ENCODE measurements at places on chromosomes 6 and 20.
A peak's percentile ranks its signal among the peaks of the same experiment; 100 is the strongest.

DNA sequence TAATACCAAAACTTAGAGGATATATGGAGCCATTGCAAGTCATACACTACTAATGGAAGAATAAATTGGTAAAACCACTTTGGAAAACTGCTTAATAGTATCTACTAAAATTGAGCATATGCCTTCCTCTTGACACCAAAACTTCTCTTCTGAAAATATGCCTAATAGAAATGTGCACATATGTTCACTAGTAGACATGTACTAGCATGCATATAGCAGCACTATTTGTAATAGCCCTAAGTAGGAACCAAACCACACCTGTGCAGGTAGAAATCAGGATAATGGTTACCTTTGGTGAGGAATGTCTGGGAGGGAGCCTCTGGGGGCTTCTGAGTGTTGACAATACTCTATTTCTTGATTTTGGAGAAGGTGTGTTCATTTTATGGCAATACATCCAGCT lies 424.8 kb upstream of the BTBD3 start:
- DNase-seq, result no peak

DNA sequence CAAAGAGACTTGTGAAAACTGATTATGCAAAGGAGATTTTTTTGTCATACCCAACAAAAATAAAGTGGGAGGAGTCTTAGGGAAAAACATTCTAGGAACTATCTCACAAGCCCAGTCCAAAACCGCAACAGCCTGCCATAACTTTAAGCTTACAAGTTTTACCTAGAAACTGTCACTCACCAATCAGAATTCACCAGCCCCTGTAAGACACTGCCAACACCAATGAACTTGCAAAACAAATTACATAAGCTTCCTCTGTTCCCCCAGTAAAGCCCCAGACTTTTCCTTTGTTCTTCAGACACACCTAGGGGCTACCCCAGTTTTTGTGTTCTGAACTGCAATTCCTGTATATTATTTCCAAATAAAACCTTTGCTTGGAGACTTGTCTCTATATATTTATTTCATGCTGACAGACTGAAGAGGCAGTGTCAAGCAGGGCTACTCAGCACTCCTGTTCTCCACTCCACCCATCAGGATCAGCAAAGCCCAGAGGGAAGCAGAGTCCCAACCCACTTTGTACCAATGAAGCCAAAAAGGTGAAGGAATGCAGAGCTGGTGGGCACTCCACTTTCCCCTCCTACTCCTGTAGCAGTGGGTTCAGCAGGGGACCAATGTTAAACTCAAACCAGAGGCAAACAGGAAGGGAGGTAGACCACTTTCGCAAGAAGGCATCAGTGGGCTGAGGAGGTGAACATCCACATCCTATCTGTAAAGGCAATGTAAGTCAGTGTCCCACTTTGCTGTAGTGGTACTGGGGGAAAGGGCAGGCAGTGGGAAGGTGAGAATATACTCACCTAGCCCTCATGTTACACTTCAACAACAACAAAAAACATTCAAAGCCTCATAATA lies 142.5 kb upstream of the RUNX2 start:
- DNase-seq, result no peak

DNA sequence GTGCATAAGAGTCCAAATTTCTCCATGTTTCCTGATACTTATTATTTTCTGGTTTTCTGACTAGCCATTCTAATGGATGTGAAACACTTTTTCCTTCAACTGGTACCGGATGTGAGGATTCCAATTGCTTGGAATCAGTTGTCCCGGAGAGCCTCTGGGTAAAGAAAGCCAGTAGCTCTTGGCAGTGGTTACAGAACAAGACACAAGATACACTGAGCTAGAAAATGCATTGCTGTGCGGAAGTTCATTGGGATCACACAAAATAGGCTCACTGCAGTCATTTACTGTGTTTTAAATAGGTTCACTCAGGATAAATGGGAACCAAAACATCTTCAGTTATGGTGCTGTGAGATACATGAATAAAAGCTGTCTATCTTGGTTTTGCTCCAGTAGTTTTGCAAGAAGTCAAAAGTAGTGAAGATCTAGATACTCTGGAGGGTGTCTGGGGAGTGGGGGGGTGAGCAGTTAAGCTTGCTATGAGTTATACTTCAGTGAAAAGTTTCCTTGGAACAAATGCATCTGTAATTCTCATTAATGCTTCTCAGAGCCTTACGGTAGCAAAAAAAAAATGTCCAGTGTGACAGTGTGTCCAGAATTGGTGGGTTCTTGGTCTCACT lies 54.4 kb upstream of the RNF182 start:
- no peak for DNase-seq

DNA sequence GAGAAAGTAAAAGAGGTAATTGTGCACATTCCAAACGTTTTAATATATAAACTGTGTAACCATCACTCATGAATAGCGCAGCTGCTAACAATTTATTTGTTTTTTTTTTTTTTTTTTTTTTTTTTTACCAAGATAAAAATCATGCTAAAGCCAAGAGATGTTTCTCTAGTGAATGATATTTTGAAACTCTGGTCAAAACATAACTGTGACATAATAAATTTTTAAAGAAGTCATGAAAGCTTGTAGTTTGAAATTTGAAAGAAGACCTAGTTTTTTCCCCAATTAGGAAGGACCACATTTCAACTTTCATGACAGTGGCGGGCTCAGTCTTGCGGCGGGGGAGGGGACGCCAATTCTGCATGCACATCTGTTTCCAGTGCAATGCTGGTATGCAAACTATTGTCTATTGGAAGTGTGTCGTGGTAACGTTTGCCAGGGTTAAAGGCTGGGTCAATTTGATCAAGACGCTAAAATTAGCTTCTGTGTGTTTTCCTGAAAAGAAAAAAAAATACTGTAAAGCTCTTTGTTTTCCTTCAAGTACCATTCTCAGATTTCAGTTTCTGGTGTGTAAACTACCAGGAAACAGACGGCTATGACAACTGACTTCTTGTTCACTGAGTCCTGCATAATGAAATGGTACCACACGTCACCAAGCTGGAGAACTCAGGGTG lies 211.9 kb downstream of the FOXC1 start:
- DNase-seq, result no peak

DNA sequence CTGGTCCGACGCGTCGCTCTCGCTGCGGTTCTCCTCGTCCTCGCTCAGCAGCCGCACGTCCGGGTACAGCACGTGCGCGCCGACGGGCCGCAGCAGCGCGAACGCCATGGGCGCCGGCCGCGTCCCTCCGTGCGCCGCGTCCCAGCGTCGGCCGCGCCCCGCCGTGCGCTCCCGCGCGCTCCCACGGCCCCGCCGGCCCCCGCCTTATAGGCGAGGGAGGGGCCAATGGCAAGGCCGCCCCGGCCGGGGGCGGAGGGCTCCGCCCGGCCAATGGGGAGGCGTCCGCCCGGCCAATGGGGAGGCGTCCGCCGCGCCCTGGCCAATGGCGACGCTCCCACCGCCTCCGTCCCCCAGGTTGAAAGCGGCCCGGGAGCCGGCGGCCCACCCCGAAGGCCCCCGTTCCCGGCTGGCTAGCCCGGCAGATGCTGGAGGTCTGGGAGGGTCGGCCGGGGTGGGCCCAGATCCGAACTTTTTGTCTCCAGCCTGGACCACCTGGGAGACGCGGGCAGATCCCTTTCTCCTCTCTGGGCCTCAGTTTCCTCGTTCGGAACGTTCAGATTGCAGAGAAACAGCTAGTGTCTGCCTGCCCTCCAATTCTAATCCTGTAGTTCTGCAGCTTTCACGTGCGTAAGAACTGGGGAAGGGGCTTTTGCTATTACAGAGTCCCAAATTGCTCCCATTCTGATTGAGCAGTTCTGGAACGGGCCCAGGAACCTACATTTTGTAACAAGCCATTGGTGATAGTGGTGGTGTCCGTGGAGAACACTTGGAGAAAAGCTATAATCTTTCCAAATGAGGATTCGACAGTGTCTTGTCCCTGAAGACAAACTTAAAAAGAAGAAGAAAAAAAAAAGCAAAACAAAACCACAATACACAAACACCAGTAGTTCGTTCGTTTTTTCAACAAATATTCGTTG lies at the start of gene TCF15:
TCF15 (minus strand) TSS at position 180 of the 917 bp plus-strand sequence; CDS start at position 108, 72 bp downstream.
- DNase-seq, result peak; percentile 25

- DNase-seq, result no peak
Measured at GRCh38 chr6:5553767-5554166, 292.5 kb downstream of the FARS2 start.

DNA sequence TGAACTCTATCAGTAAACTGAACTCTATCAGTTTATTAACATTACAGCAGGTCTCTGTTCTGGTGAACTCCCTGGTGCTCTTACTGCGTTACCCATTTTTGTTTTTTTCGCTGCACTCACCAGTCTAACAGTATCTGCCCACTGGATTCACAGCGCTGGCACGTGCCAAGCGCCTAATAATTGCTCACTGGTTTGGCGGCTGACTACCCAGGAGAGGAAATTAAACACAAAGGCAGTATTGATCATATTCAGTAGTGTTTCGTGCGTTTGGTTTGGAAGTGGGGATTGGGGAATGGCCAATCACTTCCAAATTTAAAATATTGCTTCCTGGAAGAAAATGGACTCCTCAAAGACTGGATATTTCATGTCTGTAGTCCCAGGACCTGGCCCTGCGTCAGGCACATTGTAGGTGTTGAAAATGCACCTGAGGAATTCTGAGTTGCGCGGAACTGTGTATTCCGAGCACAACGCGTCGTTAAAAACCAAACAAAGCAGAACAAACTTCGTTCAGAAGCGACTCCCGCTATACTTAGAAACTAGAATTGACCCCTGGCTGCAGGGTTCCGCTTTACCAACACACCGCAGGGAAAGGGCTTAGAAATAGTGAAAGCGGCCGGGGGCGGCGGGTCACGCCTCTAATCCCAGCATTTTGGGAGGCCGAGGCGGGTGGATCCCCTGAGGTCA lies 1.1 kb upstream of the RPS12 start:
- no peak for DNase-seq

- DNase-seq, result no peak
Measured at GRCh38 chr20:12177657-12178293, 260.1 kb downstream of the BTBD3 start.

GRCh38 chr6:112188906-112189305 lies 65.5 kb downstream of the LAMA4 start:
- DNase-seq, result no peak

DNA sequence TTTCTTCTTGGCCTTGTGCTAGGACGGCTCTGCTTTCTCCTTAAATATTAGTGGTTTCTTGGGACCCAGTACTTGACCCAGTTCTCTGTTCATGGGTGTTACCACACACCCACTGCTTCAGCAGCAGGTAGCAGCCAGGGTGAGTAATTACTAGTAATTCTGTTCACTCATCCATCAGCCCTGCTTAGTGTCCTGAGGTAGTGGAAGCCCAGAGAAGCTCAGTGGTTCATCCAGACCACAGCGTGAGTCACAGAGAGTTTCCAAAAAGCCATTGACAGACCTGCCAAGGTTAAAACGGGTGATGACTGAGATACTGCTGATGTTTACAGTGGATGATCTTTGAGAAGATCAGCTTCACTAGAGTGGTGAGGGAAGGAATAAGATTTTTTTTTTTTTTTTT lies 51.7 kb upstream of the HINT3 start:
- DNase-seq, result peak; percentile 64

DNA sequence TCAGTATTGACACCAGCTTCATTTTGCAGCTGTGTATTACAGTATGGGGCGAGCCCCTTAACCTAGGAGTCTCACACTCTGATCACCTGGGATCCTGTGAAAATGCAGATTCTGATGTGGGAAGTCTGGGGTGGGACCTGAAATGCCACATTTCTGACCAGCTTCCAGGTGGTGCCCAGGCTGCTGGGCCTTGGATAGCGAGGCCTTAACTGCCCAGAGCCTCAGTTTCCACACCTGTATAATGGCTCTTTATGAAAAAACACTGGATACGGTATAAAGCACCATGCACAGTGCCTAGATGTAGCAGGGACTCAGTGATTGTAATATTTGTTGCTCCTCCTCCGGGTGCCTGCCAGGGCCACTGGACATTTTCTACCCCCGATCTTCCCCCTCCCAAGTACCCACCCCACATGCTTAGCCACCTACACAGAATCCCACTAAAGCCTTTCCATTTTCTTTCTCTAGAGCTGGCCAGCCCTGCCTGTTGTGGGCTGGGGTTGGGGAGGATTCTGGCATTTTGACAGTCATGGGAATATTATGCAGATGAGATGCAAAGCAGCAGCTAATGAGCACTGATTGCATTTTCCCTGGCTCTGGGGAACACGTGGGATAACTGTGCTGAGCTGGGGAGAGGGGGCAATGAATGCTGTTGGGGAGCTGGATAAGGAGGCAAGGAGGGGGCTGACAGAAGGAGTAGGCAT lies 44.8 kb downstream of the SPDEF start:
- no peak for DNase-seq

DNA sequence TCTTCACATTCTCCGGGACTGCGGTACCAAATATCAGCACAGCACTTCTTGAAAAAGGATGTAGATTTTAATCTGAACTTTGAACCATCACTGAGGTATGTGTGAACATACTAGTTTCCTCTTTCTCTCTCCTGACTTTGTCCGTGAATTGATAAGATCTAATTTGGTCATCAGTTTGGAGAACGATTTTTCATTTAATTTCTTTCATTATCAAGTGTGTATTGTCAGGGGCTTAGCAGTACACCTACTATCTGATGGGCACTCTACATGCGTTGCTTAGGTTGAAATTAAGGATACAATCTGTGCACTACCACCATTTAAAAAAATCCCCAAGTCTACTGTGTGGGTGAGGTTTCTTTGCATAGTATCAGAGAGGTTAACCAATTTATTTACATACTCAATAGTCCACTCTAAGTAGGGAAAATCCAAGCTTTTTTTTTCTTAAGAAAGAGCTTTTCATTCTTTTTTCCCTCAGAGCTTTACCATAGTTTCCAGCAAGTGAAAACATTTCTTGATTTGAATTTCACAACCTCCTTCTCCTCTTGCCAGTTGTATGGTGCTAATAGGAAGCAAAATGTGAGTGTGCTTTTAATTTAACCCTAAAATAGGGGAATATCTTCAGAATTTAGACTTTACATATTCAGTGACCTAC lies 105.4 kb upstream of the ESR1 start:
- DNase-seq, result no peak

- no peak for DNase-seq
Measured at GRCh38 chr6:124158024-124158423, 354.4 kb downstream of the NKAIN2 start.

- no peak for DNase-seq
Measured at GRCh38 chr6:137763886-137764285, 103.2 kb upstream of the TNFAIP3 start.

- peak; percentile 73 for DNase-seq
Measured at GRCh38 chr6:158031381-158032353, 50.0 kb downstream of the SYNJ2 start.

DNA sequence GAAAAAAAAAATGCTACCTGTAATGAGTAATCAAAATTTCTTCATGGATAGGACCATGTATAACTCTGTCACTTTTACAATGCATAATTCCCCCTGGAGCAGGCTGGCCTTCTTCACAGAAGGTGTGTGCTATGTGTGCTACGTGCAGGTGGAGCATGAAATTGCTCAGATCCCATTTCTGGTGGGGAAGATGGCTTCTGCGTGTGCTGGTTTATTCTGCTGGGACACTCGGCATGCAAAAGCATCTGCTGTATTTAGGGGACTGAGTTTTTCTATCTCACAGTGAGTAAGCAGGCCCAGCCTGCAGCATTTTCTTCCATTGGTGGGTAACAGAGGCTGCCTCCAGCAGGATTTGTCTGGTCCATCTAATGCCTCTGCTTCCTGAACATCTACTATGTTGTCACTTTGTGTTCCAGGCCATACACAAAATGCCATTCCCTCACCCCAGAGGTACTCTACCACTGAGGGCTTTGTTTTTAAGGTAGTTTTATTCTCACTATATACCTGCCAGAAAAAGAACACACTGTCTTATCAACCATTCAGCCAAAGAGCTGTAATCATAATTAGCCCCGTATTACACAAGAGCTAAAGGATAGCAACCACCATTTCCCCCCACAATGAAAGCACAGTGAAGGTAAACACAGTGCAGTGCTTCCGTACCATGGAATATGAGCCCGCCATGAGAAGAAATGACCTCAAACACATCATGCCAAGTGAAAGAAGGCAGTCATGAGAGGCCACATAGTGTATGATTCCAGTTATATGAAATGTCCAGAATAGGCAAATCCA lies 62.4 kb downstream of the SYNDIG1 start:
- no peak for DNase-seq
